Upper lobe of right lung (tissue), 1 donor: ENCODE measurements at places on chromosomes 3 and 15. TPM values are rescaled to one million over a fixed set of nuclear protein-coding genes. Genes with fewer than 3 reads are reported as not detected.

DNA sequence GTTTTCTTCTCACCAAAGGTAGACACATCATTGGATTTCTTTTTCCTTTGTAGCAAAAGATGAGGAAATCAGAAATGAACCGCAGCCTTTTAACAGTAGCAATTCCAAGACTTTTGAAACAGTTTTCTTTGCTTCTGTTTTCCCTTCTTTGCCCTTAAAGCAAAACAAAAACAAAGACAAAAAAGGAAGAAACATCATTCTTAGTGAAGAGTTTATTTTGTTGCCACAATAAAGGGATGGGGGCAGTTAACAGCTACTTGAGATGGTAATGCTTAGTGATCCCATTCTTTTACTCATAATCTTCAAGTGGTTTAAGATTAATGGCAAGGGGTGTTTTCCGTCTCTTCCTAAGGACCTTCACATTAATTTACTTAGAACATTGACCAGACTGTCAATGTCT is 218.8 kb downstream of the MEIS2 start:
- no peak for DNase-seq

GRCh38 chr3:38560284-38560683 is 64.1 kb downstream of the EXOG start:
- peak; percentile 30 for DNase-seq

DNA sequence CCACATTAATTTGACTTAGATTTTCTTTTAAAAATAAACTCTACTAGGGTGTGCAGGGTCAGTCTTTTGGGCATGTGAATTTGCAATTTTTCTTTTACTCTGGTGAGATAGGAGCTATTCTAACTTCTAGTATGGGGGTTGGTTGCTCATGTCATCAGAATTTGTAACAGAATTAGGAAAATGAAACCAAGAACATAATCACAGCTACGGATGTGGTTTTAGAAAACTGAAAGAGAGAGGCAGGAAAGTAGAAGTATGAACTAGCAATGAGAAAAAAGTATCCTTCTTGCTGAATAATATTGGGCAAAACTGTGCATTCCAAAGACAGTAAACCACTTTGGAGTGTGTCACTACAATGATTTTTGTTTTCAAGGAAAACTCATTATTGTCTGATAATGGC is 43.3 kb downstream of the ADPGK start:
- DNase-seq, result no peak

DNA sequence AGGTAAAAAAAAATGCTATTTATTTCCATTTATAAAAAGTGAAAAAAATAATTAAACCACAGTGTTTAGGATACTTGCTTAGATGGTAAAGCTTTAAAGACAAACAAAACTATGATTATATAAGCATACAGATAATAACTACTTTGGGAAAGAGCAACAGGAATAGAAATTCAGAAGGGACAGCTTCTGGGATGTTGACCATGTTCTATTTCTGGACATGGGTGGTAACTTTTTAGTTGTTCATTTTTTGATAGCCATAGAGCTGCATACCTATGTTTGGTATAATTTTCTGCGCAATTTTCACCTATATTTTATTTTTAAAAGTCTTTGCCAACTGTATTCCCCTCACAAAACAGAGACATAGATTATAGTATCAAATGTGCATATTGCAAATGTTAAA is 572.0 kb upstream of the NR2F2 start:
- DNase-seq, result no peak

SENP8 gene
- 3.3 TPM for total RNA-seq

SQOR gene
- total RNA-seq, result 103 TPM
